ENCODE measurements at places on chromosomes 13 and 19. TPM values are rescaled to one million over a fixed set of nuclear protein-coding genes. Genes with fewer than 3 reads are reported as not detected.

Gene NCAN
- total RNA-seq = not detected

Gene ZNF681
- 2.5 TPM for total RNA-seq

Gene HIF3A
- 113 TPM for total RNA-seq

Gene ZNF791
- total RNA-seq = 15.5 TPM

Gene KASH5
- not detected for total RNA-seq

Gene FZR1
- total RNA-seq = 35.0 TPM

Gene TBXA2R
- 5.8 TPM for total RNA-seq

Gene PIP5K1C
- total RNA-seq = 98.4 TPM

DNA sequence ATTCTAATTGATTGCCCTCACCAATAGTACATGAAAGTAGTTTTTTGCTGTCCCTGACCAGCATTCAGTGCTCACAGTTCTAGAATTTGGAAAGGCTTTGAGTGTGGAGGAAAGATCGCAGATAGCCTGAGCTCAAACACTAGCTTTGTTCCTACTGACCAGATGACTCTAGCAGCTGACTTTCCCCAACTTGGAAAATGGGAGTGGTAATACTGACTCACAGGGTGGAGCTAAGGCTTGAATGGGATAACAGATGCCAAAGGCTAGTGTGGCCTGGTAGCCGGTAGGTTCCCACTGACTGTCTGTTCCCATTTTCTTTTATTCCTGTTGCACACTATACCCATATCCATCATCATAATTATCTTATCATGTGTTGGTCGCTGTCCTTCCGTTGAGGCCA lies 3.7 kb downstream of the ZSCAN22 start:
- no peak for DNase-seq

DNA sequence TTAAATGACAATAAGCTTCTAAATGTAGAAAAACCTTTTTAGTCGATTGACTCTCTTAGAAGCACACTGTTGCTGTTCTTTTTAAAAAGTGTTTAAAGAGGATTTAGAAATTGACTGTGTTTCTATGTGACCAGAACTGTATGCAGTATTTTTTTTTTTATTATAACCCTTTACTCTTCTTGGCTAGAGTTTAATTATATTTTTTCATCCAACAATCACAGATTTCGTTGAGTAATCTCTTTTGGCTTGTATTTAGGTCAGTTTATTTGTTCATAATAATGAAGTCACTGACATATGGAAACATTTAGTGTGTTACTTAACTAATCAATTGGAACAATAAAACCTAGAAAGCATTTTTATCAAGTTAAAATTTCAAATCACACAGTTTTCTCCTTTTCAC lies 19.9 kb downstream of the CSNK1A1L start:
- DNase-seq = no peak

DNA sequence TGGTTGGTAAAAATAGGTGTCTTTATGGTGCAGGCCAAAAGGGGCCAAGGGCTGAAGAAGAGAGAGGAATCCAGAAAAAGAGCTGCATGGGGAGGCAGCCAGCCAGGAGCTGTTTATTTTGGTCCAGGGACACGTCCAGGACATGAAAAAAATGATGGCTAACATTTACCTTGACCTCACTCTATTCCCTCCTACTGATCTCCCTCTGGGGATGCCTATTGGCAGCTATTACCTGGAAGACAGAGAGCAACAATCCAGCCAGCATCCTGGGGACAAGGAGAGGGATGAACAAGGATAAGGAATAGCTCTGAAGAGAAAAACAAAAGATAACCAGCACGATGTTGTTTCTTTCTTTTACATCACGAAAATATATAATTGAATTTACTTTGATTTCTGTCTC lies 1599.6 kb downstream of the SLITRK5 start:
- DNase-seq = no peak

DNA sequence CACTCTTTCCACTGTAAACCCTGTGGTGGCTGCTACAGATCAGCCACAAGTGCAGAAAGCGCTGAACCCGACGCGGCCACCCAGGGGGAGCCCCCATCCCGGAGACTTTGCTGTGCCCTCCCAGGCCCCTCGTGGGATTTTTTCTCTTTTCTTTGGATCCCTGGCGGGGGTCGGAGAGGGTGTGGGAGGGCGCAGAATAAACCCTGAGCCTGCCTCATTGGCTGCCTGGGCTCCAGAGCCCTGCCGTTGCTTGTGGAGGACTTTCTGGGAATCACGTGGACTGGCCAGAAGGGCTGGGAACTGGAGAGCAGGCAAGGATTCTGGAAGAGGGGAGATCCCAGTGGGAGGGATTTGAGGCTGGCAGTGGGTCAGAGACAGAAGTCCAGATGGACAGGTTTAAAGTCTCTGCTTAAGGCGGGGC lies 24.9 kb downstream of the GADD45B start:
- DNase-seq = no peak

- DNase-seq = no peak
Measured at GRCh38 chr13:35768551-35768950, 292.1 kb upstream of the MAB21L1 start.

GRCh38 chr13:36001561-36001960 lies 129.6 kb downstream of the DCLK1 start:
- DNase-seq = no peak

DNA sequence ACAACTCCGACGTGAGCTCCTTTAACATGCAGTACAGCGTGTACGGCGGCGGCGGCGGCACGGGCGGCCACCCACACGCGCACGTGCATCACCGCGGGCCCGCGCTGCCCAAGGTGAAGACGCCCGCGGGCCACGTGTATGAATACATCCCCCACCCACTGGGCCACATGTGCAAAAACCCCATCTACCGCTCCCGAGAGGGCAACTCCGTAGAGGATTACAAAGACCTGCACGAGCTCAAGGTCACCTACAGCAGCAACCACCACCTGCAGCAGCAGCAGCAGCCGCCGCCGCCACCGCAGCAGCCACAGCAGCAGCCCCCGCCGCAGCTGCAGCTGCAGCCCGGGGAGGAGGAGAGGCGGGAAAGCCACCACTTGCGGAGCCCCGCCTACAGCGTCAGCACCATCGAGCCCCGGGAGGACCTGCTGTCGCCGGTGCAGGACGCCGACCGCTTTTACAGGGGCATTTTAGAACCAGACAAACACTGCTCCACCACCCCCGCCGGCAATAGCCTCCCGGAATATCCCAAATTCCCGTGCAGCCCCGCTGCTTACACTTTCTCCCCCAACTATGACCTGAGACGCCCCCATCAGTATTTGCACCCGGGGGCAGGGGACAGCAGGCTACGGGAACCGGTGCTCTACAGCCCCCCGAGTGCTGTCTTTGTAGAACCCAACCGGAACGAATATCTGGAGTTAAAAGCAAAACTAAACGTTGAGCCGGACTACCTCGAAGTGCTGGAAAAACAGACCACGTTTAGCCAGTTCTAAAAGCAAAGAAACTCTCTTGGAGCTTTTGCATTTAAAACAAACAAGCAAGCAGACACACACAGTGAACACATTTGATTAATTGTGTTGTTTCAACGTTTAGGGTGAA lies 6.6 kb downstream of the SLITRK5 start:
- no peak for DNase-seq

GRCh38 chr19:41991025-41991424 lies 3.0 kb downstream of the ATP1A3 start:
- DNase-seq = no peak

DNA sequence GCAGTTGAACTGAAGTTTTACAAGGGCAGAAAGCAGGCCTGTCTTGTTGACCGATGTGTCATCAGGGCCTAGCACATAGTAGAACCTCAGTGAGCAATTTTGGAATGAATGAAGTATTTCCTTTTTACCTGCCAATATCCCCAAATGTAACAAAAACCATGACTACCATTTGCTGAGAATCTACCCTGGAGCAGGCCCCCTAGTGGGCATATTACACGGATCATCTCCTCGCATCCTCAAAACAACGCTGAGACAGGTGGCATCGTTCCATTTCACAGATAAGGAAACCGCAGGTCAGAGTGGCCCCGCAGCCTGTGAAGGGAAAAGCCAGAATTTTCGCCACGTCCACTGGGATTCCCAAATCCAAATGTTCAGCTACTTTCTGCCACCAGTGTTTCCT lies 77.9 kb downstream of the CACNA1A start:
- no peak for DNase-seq

- DNase-seq = no peak
Measured at GRCh38 chr13:49954674-49955455, 18.7 kb upstream of the SPRYD7 start.

DNA sequence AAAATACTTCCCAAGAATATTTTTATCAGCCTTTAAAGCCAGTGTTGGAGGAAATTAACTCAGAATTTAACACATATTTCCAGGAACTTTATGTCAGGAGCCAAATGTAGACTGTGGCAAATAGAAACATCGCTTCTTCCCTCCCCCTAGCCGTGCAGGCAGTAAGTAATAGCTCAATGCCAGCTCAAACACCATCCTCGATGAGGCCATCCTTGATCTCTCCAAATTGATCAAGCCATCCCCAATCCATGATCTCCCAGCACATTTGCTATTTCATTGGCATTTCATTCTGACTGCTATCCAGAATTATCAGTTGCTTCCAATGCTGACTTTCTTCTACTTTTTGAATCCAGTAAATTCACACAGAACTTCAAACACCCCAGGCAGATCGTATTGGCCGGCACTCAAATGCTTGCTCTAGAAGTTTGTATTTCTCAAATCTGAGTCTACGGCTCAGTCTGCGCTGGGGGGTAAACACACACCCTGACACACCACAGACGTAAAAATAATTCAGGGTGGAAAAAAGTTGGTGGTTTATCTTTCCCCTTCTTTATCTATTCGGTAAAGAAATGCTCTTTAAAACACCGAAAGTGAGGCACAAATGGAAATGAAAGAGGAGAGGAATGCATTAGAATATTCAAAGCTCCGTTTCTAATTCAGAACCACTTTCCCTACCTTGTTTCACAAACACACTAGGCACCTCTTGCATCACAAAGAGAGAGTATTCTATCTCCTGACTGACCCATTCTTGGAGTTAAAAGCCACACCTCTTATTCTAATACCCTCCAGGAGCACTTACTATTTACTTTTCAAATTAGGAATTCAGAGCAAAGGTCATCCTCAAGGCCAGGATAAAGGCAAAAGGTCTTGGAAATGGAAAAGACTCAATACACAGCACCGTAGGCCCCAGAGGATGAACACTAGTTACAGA lies 991 bp downstream of the OBI1 start:
- no peak for DNase-seq

- no peak for DNase-seq
Measured at GRCh38 chr19:40646743-40647254, 43.7 kb downstream of the NUMBL start.

DNA sequence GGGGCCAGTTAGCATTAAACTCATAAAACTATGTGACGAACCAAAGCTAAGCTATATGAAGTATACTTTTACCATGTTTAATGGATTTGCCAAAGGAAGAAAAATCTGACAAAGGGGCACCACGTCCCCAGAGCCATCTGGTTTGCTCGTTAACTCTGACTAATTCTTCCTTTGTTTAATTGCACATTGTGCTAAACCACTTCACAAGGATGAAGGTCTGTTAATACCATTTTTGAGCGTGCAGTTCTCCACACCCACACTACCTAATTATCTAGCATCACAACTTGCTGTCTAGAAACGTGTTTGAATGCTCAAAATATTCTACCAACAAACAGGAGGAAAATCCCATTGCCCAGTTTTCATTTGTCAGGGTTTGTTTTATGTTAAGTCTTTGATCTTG lies 74.8 kb downstream of the COL4A1 start:
- DNase-seq = no peak

- no peak for DNase-seq
Measured at GRCh38 chr13:62678039-62678438, 1262.4 kb upstream of the PCDH20 start.

- DNase-seq = no peak
Measured at GRCh38 chr13:102702965-102703725, 8.3 kb upstream of the METTL21C start.

DNA sequence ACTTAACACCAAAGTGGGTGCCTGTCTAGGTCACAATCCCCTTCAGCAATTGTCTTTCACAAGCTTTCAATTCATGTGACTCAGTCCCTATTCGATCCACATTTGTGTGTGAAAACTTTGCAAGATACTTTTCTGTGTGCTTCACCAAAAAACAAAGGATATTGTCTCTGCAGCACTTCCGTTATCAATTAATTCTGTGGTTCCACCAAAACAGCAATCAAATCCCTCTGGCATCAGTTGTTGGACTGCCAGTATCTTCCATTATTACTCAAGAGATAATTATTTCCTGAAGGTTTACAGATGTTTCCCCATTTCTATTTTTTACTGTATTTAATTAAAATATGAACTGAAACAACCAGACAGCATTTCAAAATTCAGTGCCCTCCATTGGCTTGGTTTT lies 481.4 kb downstream of the SUCLA2 start:
- DNase-seq = no peak

GRCh38 chr13:66673401-66673800 lies 556.7 kb downstream of the PCDH9 start:
- no peak for DNase-seq

DNA sequence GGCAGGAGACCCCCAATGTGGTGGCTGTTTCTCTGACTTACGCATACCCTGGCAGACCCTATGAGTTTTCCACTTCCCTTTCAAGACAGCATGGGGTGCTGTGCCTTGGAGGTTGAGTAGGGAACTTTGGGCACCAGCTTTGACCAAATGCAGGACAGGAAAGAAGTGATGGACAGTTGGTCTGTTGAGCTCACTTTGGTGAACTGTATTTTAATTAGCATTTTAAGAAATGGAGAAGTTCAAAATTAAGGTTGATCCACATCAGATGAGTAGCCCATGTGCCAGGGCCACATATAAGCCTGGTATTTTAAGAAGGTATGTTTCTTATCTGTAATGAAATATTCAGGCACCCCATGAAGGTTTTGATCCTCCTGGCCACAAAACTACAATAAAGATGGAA lies 46.1 kb upstream of the RAP2A start:
- DNase-seq = no peak

GRCh38 chr19:46411925-46412649 lies 1.3 kb downstream of the CCDC8 start:
- DNase-seq = no peak

- no peak for DNase-seq
Measured at GRCh38 chr13:111467111-111467890, 146.9 kb downstream of the TEX29 start.
